ENCODE measurements at places on chromosomes 4 and X. TPM values are rescaled to one million over a fixed set of nuclear protein-coding genes. Genes with fewer than 3 reads are reported as not detected.
A peak's percentile ranks its signal among the peaks of the same experiment; 100 is the strongest.

GRCh38 chrX:10015723-10016518 lies 48.8 kb downstream of the CLDN34 start:
- peak; percentile 6 for DNase-seq

DNA sequence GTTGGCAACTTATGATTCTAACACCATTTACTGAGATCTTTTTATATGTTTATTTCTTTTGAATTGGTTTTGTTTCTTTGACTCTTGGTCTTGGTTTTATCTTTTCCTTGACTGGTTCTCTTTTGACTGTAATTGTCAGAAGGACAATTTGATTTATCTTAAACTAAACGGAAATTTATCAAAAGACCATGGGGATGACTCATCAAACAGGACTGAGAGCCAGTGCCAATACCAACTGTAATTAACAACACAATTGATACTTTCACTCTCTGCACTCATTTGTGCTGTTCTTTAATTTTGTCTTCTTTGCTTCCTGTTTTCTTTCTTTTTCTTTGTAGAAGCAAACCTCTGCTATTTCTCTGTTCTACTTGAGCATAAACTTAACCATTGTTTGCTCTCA lies 776.8 kb downstream of the CCSER1 start:
- DNase-seq = no peak

GRCh38 chr4:48114412-48114811 lies 19.6 kb downstream of the TXK start:
- DNase-seq = no peak

DNA sequence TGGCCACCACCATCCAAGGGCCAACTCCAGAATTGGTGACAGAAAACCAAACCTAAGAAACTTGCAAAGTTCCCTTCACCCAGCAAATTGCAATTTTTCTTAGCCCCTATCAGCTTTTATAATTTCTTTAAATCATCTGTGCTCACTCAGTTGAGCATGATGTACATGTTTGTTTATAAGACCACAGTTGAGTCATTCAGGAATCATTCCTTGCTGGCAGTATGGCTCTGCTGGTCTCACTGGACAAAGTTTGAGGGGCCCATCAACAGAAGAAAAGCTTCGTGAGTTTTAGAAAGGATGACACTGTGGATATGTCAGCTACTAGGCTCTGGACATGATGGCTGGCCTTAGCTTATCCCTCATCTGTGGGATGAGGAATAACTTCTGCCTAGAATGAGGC lies 4.0 kb downstream of the TRPC5 start:
- no peak for DNase-seq

- no peak for DNase-seq
These were observed 19.7 kb upstream of the BBS12 start for GRCh38 chr4:122712782-122713181.

DNA sequence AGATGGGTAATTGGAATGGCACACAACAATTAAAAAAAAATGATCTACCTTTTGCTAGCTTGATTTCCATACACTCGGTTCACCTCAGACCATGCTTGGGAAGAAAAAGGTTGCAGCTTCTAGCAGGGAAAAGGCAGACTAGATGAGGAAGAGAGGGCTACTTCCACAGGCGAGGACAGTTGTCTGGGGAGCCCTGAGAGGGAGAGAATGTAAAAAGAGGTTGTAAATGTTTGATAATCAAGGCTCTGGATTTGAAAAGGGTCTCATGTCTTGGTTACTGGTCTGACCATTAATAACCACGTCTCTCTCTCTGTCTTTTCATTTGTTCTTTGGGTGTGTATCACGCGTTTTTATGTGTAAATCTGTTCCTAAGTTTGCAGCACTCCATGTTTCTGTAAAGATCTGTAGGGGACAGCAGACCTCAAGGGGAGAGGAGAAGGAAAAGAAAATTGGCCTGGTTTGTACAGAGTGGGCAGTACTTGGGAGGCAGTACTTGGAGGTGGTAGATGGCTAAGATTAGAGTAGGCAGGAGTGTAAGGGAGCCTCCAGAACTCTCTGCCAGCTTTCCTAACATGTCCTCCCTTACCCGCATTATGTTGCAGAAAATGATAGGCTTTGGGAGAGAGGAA lies 750 bp downstream of the ARMCX5 start:
- no peak for DNase-seq

GRCh38 chrX:11558972-11559371 lies 106.7 kb downstream of the ARHGAP6 start:
- peak; percentile 27 for DNase-seq

- DNase-seq = no peak
These were observed 12.8 kb downstream of the SLC6A14 start for GRCh38 chrX:116449156-116449555.

DNA sequence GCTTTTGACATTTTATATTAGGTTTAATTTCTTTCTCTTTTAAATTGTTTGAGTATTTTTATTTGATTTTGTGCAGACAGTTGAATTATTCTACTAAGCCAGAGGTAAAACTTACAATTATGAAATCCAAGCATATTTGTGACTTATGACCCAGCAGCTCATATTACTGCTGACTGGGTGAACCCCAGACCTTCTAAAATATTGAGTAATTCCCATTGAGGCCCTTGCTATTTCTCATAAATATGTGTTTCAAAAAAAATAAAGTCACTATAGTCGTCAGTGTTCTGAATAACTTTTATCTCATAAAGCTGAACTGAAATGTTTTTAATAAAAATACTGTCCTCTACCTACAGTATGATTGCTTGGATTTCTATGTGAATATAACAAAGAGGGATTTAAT lies 303.1 kb downstream of the IQCM start:
- DNase-seq = no peak

GRCh38 chr4:1768367-1769034 lies 24.6 kb upstream of the FGFR3 start:
- no peak for DNase-seq

GRCh38 chr4:112706840-112707207 lies 69.9 kb downstream of the LARP7 start:
- no peak for DNase-seq

DNA sequence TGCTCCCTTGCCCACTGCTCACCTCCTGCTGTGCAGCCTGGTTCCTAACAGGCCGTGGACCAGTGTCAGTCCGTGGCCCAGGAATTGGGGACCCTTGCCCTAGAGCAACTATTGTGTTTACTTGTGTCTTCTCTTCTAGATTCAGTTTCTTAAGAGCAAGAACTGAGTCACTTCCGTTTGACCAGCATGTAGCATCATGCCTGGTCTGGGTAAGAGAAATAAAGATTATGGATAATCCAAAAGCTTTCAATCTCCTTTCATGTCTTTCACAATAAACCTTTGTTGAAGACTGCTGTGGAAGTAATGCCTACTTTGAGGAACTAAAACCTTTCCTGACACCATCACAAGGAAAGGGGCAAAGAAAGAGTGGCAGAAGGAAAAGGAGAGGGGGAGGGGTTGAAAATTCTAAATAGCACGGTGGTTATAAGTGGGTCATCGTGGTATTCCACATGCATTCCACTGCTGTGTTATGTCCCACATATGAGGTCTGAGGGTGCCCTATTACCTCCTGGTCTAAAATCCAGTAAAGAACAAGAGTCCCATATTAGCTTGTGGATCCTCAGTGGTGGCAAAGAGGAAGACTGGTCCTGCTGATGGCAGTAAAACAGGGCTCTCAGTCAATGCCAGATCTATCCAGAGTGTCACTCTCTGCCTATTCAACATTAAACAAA lies 133.4 kb downstream of the RASL11B start:
- DNase-seq = no peak

DNA sequence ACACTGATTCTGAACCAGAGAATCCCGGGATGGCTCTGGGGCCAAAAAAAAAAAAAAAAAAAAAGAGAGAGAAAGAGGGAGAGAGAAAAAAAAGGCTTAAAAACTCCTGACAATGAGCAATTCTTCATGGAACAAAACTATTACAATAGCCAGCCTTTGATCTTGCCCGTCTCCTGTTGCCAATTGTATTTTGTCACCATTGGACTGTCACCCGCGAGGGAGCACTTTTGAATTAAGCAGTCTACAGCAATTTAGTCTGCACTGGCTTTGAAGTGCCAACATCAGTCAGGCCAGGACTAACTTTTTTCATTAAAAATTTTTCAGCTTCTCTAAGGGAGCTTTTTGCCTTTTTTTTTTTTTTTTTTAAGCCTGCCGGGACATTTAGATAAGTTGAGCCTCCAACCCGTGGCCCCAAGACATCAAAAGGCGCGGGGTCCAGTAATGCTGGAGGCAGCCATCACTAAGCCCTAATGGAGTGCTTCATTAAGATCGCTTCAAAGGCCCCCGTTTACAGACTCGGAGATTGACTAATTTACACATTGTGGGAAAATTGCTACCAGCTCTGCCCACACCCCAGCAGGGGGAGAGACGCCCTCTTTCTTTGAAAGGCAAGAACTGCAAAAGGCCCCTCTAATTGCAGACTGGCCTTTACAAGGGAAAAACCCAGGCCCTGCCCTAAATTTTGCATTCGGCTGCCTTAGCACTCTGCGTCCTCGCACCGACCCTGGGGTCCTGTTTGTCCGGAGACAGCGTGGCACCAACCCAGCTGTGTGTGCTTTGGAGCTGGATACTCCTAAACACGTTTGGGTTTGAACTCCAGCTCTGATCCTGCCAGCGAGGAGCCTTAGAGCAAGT lies 98.1 kb upstream of the MSX1 start:
- no peak for DNase-seq

- no peak for DNase-seq
These were observed at the start of gene TLR1 for GRCh38 chr4:38804654-38805295. TLR1 (minus strand) TSS chr4:38804791; CDS start chr4:38798831, 5,960 bp downstream.

DNA sequence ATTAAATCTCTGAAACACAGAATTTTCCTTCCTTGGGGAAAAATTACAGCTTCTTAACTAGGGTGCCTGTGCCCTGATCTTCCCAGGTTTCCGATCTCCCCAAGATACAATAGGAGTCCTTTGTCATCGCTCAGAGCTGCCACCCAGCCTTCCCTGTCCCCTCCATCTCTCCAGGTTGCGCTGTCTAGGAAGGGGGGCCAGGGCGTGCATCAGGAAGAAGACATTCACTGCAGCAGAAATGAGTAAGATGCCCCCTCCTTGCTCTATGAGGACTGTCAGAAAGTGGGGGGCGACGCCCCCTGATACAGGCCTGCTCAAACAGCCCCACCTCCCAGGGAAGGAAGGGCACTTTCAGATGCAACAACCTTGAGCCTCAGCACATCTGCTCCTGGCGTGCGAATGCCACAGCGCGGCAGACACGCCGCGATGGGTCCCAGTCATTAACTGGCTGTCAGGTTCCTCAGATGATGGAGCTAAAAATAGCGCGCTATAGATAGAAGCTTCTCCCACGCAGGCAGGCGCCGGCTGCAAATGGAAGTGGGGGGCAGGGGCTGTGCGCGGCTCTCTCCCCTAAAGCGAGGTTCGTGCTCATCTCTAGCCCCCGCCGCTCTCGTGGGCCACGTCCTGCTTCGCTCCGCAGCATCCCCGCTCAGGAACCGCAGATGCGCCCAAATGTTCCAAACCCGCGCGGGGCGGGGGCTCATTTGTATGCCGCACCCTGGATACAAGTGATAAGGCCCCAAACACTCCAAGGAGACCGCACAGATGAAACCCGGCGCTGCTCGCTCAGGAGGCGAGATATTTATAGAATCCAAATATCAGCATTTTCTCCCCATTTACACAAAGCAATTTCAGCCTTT lies 57.6 kb upstream of the LGI2 start:
- no peak for DNase-seq

- no peak for DNase-seq
These were observed 54.6 kb downstream of the NIPAL1 start for GRCh38 chr4:48071191-48071590.

DNA sequence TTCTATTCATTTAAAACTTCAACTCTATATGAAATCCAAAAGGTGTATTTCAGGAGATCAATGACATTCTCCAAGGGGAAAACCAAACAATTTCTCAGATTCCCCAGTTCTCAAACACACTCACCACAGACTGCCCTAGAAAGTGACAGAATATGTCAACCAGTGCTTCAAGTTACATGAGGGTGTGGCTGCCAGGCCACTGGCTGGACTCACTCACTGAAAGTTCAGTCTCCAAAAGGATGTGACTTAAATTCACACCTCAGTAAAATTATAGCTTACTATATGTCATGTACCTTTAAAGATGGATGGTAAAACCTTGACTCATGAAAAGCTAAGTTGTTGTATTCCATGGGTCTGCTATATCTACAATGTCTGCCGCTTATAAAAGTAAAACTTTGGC lies 7.3 kb downstream of the INPP4B start:
- no peak for DNase-seq

DNA sequence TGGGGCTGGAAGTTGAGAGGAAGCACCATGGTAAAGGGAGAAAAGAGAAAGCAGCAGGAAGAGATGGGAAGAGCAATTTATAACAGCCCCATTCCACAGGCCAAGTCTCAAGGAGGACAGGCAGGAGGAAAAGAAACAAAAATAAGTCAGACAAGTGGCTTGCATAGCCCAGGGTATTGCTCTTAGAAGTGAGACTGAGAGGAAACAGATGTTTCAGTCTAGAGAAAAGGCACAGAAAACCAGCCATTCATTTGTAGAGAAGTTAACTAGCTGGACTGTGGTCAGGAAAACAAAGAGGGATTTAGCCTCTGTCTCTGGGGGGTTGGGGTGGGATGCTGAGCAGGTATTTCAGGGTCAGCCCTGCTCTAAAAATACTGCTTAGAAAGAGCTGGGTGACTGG lies 175.0 kb upstream of the ARHGEF9 start:
- no peak for DNase-seq

- DNase-seq = no peak
These were observed 234.7 kb downstream of the DKK2 start for GRCh38 chr4:106801386-106801785.

DNA sequence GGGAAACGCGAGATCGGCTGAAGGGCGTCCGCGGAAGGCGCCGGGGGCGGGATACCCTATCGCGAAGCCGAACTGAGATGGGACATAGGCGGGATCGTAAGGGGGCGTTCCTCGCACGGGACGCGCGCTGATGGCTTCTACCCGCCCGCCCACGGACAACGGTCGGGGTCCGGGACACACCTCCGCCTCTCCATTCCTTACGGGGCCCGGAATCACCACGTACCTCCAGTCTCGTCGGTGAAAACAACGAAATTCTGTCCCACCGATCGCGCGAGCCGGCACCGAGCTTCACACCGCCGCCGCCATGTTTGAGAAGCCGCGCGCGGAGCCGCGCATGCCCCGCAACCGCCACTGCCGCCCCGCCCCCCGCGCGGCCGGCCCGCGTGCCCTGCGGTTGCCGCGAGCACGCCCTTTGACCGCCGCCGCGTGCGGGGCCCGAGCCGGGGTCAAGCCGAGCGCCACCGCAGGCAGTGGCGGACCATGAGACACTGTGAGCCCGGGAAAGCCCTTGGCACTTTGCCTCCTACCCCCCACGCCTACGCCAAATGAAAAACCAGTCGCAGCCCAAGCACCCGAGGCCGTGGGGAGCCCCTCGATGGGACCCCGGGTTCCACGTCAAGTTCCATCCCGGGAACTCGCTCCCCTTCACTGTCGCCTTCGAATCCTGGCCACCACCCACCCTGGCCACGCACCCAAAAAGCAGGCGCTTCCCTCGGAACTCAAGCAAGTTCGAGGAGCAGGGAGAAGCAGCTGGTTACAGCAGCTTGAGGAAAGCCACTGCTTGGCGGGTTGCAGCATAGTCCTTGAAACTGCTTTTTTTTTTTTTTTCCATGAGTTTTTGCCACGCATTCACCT lies at the start of gene SCML2:
SCML2 (minus strand) TSS at position 320 of the 855 bp plus-strand sequence. CDS start 20,617 bp downstream, outside the sequence.
- peak; percentile 29 for DNase-seq

The COPS4 gene
- total RNA-seq = 26.1 TPM

The SLC25A4 gene
- total RNA-seq = 11.7 TPM

The HSFX3 gene
- total RNA-seq = not detected

The NDST4 gene
- not detected for total RNA-seq

The SPANXD gene
- not detected for total RNA-seq

The PLRG1 gene
- 92.4 TPM for total RNA-seq

The SMIM43 gene
- total RNA-seq = not detected

The CXCL8 gene
- 1.1 TPM for total RNA-seq

The EXOC1L gene
- total RNA-seq = not detected

The SPANXN4 gene
- not detected for total RNA-seq

The LRAT gene
- total RNA-seq = not detected

The PLP2 gene
- total RNA-seq = 6.7 TPM

The GAB1 gene
- total RNA-seq = 1.1 TPM

The FGFBP1 gene
- total RNA-seq = not detected

All from naive thymus-derived CD8-positive, alpha-beta T cell (primary cell).